ENCODE measurements at places on chromosomes 4 and X. TPM values are rescaled to one million over a fixed set of nuclear protein-coding genes. Genes with fewer than 3 reads are reported as not detected.

- no peak for DNase-seq
These were observed 28.8 kb downstream of the ASIC5 start for GRCh38 chr4:155837203-155837796.

DNA sequence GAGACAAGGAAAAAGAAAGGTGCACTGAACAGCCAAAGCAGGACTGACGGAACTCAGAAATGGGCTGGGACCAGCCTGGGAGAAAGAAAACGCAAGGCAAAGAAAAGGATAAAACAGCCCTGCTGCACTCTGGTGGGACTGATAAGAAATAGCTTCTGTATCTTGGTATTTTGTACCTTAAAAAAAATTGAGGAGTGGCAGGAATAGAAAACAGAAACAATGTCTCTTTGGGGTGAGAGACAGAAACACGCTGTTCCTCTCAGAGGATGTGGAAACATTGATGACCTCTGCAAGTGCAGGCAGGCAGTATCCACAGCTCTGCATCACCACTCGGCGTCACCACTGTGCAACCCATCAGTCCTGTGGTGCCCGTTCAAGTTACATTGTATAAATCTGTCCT lies 152.5 kb upstream of the SPRY1 start:
- DNase-seq: no peak

GRCh38 chr4:78770091-78770642 lies 6.0 kb upstream of the BMP2K start:
- no peak for DNase-seq

DNA sequence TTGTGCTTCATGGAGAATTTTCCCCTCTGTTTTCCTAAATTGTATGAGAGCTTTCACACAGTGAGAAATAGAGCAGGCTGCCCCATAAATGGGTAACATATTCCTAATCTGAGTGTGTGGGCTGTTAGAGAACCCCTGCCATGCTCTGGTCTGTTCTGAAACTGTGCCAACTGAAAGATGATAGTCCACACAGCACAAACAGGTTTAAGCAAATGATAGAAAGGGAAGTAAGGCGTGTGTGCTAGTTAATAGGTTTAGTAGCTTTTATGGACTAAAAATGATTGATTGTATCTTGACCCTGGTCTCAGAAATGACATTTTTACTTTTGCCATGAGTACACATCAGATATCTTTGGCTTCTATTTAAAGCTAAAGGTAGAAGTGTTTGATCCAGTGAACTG lies 106.2 kb downstream of the PRRG1 start:
- DNase-seq: no peak

GRCh38 chr4:180641495-180641894 lies 1601.7 kb upstream of the TENM3 start:
- no peak for DNase-seq

DNA sequence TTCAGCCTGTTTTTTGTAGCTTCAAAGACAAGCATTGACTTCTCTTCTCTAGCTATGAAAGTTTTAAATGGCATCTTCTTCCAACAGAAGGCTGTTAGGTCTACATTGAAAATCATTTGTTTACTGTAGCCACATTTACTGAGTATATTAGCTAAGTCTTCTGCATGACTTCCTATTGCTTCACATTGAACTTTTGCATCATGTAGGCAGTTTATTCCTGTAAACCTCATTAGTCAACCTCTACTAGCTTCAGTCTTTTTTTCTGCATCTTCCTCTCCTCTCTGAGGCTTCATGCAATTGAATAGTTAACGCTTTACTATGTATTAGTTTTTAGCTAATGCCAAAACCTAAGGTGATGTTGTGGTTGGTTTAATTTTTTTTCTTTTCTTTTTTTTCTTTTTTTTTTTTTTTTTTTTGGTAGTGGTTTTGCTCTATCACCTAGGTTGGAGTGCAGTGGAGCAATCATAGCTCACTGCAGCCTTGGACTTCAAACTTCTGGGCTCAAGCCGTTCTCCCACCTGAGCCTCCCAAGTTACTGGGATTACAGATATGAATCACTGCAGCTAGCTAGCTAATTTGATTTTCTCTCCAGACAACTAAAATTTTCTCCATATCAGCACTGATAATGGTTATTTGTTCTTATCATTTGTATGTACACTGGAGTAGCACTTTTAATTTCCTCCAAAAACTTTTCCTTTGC lies 3.4 kb downstream of the UGT2A3 start:
- DNase-seq: no peak

GRCh38 chrX:94932278-94932965 lies 1258.4 kb downstream of the FAM133A start:
- no peak for DNase-seq

DNA sequence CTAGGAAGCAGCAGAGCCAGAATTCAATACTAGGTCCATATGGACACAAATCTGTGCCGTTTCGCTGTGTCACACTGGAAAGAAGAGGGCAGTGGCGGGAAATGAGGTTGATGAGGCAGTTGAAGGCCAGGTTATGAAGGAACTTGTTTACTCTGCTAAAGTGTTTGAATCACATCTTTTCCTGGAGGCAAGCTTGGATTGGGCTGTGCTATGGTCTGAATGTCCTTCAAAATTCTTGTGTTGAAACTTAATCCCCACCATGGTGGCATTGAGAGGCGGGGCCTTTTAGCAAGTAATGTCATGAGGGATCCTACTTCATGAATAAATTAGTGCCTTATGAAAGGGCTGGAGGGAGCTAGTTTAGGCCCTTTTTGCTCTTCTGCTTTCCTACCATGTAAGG lies 2.1 kb upstream of the ERCC6L start:
- no peak for DNase-seq

Gene DCHS2
- polyA plus RNA-seq: 3.0 TPM

- DNase-seq: no peak
These were observed 42.9 kb downstream of the APOO start for GRCh38 chrX:23864742-23865326.

DNA sequence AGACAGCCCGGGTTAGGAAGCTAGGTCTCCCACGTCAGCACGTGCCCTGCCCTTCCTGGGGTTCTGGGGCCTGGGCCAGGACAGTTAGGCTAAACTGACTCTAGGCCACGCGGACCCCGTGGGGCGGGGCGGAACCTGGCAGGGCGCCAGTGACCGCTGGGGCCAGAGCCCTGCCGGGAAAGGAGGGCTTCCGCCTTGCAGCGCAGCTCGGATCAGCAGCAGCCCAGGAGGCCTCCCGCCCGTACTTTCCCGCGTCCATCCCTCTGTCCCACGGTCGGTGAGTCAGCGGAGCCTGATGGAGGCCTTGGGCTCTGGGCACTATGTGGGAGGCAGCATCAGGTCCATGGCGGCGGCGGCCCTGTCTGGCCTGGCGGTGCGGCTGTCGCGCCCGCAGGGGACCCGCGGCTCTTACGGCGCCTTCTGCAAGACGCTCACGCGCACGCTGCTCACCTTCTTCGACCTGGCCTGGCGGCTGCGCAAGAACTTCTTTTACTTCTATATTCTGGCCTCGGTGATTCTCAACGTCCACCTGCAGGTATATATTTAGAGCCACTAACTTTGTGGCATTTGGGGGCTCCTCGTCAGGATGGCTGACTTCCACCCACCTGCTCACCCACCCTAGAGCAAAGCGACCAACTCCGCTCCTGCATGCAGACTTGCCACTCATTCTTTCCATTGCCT lies at the start of gene SMIM10:
Gene SMIM10, plus strand, starts transcription at position 191 of the 681 bp plus-strand sequence. Its CDS starts 105 bp downstream, at position 296.
- DNase-seq: peak; percentile 73

DNA sequence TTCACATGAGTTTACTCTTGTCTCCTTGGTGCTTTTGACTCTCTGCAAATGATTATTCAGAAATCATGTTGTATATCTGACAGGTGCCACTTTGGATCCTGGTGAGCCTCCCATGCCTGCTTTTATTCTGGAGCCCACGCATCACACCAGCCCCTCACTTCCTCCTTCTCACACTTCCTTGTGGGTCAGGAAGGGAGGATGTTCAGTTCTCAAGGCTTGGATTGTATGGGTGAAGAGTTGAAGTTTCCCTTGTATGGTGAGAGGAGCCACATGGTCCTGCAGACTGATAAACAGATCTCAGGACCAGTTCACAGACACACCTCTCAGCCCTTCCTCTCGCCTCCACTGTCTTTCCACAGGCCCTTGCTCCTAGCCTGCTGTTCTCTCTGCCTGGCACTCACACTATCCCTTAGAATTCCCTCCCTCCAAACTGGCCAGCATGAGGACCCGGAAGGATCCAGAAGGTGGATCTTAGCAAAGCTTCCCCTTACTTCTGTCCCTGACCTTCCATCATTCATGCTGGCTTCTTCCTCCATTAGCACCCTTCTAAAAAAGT lies 92.1 kb downstream of the STK32B start:
- DNase-seq: no peak

- no peak for DNase-seq
These were observed 42.0 kb downstream of the HNRNPD start for GRCh38 chr4:82331814-82332213.

Gene PTPN13
- 6.0 TPM for polyA plus RNA-seq

DNA sequence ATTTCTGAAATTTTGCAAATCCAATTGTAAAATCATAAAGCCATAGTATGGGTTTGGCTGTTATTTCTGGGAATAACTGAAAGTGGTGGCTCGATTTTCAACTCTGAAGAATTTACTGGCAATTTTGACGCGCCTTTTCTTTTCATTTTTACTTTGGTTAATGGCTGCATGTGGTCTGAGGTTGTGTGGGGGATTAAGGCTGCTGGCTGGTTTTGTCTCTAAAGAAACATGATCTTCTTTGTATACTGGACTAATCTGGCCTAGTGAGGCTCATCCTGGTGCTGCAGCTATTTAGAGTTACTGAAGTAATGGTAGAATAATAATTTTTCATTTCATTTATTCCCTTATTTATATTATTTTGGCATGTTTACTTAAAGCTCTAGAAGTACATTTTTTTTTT lies 164.0 kb downstream of the RNF150 start:
- DNase-seq: no peak

Gene MAGIX
- polyA plus RNA-seq: 2.7 TPM

DNA sequence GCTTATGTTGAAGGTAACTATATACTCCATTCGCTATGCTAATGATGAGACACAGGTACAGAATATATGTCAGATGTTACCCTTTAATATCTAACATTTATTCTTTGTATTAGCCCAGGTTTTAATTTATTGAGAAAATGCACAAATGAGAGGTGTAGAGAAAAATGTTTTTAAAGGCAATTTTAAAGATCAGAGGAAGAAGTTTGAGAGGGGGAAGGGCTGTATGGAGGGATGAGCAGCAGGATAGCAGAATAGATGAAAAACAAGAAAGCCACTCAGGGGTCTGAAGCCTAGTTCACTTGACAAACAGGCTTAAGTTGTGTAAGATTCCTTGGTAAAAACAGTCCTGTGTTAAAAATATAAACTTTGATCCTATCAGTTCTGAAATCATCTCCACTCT lies 3.7 kb downstream of the MAB21L2 start:
- DNase-seq: no peak

DNA sequence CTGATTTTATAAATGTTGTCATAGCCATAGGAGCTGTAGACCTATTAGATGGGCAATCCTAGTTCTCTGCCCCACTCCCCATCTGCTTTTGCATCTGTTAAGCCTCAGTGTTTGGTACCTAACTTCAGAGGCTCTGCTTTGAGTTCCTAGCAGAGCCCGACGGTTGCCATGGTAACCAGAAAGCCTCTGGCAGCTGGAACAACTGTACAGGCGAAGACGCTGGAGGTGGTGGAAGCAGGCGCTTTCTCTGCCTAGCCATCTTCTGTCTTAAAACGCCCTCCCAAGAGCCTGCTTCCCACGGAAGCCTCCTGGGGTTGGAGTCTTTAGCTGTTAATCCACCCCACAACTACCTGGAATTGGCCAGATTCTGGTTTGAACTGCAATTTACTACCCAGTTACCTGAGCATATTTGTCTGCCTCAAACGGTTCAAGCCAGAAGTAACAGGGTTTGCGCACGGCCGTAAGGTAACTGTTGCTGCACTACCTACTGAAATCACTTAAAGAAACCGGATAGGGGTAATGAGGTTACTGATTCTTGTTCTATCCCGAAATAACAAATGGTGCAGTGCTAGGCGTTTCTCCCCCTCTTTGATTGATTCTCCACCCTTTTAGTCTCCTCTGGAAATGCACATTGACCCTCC lies 1.0 kb upstream of the GABRG1 start:
- DNase-seq: peak; percentile 19

Gene MAGEB2
- polyA plus RNA-seq: not detected

Gene SSX4
- polyA plus RNA-seq: not detected

Gene PDCL2
- polyA plus RNA-seq: not detected

Gene POLR2B
- 74.9 TPM for polyA plus RNA-seq

- no peak for DNase-seq
These were observed 8.0 kb downstream of the ZNF827 start for GRCh38 chr4:145930592-145930991.

DNA sequence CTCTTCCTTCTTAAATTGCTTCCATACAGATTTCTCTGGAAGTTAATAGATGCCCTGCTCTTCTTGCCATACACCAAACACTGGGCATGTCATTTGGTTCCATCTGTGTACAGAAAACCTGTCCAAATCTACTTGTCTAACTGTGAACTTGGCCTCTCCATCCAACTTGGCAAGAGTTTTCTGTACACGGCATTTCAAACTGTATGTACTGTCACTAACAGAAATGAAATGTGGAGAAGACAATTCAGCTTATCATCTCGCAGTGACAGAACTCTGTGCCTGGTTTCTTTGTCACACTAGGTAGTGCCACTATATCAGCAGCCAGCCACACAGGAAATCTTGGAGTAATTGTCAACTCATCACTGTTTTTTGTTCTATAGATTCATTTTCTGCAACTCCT lies 58.2 kb downstream of the CXXC4 start:
- DNase-seq: no peak

Gene PLXNB3
- polyA plus RNA-seq: 1.9 TPM

Gene SPANXA1
- not detected for polyA plus RNA-seq

DNA sequence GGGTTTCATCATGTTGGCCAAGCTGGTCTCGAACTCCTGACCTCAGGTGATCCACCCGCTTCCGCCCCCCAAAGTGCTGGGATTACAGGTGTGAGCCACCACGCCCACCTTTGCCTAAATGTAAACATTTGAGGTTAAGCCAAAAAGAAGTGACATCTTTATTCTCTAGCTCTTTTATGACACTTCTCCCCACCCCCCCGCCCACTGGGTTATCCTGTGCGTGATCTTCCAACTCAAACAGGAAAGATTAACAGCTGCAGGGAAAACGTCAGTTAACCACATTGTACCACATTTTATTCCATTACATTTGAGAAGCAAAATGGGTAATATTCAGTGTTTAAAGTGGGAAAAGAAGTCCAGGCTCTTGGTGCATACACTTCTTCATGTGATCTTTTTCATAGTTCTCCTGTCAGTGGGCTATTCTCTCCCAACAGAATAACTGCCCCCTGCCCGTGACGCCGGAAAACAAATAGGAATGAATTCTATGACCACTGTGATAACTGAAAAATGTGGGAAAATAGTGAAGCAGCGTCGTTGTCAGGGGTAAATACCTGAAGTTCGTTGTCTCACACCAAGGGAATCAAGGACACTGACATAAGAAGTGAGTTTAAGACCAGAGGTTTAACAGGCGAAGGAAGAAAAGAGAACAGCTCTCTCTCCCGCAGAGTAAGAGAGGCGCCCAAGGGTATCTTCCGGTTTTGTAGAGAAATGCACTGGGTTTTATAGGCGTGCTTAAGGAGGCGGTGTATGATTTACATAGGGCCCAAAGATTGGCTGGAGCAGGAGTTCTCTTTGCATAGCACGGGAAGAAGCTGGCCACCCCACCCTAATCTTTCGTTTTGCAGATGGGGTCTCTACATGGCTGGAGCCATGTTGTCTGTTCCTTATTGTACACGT lies 9.7 kb upstream of the SRD5A3 start:
- DNase-seq: no peak

Gene DDIT4L
- polyA plus RNA-seq: 18.3 TPM

Gene RBPJ
- 68.6 TPM for polyA plus RNA-seq

GRCh38 chr4:163595580-163595979 lies 101.1 kb downstream of the TMA16 start:
- no peak for DNase-seq

GRCh38 chr4:26450418-26450817 lies 39.9 kb downstream of the CCKAR start:
- no peak for DNase-seq

Gene PGRMC2
- polyA plus RNA-seq: 61.7 TPM

Gene ATP11C
- 15.0 TPM for polyA plus RNA-seq
